ENCODE measurements at places on chromosomes 6 and 20. TPM values are rescaled to one million over a fixed set of nuclear protein-coding genes. Genes with fewer than 3 reads are reported as not detected.

The NKX2-2 gene
- not detected for total RNA-seq

The LY6G6C gene
- total RNA-seq = not detected

The EDN3 gene
- not detected for total RNA-seq

The OR2H2 gene
- total RNA-seq = not detected

- peak overlapping the region; percentile 99 for H3K4me3 ChIP-seq
- peaks cover 30% of the 10 kb centered on the region for H3K4me1 ChIP-seq
- no peak for DNase-seq
- peaks cover 13% of the 10 kb centered on the region for H3K36me3 ChIP-seq
- H3K27me3 ChIP-seq = peaks cover 6% of the 10 kb centered on the region
These were observed 868 bp downstream of the CYB5R4 start for GRCh38 chr6:83860359-83860755.

DNA sequence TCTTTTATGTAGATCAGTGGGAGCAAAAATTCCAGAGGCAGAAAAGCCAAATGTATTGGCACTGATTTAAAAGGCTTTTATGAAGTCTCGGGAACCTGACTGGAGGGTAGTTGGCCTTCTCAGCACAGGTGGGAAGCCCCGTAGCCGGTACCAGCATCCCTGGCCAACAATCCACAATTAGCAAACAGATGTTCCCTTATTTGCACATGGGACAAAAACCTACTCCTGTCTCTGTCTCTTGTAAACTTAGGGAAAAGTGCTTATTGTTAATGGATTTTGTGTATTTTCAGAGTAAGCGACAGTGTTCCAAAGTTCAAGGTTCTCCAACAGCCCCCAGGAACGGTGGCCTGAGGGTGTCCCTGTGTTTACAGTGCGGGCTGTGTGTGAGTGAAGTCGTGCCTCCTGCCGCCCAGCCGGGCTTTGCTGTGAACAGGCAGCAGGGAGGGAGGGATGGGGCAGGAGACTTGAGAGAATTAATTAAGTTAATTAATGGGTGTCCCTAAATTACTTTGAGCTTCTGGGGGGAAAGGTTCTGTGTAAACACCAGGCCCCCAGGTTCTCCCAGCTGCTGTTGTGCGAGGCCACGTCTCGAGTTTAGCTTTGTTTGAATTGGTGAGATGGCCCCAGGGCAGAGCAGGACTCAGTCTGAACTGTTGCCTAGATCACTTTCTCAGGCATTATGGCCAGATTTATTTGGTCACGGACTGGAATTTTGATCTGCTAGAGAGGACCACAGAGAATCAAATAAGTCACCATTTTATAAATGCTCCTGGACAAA is 3.9 kb downstream of the SYNJ2 start:
- H3K27ac ChIP-seq = no peak overlapping the region
- no peak overlapping the region for H3K4me3 ChIP-seq
- no peaks in the 10 kb centered on the region for H3K36me3 ChIP-seq
- peaks cover 48% of the 10 kb centered on the region for H3K4me1 ChIP-seq
- H3K27me3 ChIP-seq = no peaks in the 10 kb centered on the region
- no peak for DNase-seq

- no peak overlapping the region for H3K27ac ChIP-seq
- DNase-seq = peak; percentile 80
- H3K4me3 ChIP-seq = peak overlapping the region; percentile 31
- H3K27me3 ChIP-seq = peaks cover 74% of the 10 kb centered on the region
These were observed 11.0 kb downstream of the POU3F2 start for GRCh38 chr6:98845211-98846020.
